ENCODE measurements at places on chromosomes 6 and 20. TPM values are rescaled to one million over a fixed set of nuclear protein-coding genes. Genes with fewer than 3 reads are reported as not detected.
A peak's percentile ranks its signal among the peaks of the same experiment; 100 is the strongest.

GRCh38 chr6:21284706-21285105, 308.8 kb upstream of the SOX4 start:
- no peaks in the 10 kb centered on the region for H3K27me3 ChIP-seq
- no peak overlapping the region for H3K4me3 ChIP-seq
- H3K27ac ChIP-seq: no peak overlapping the region

- no peak for DNase-seq
- H3K4me1 ChIP-seq: no peaks in the 10 kb centered on the region
- no peaks in the 10 kb centered on the region for H3K27me3 ChIP-seq
- no peaks in the 10 kb centered on the region for H3K36me3 ChIP-seq
- no peak overlapping the region for H3K27ac ChIP-seq
Measured at GRCh38 chr6:35945650-35946025, 24.7 kb upstream of the SRPK1 start.

GRCh38 chr20:41358717-41359116, 7.9 kb downstream of the EMILIN3 start:
- H3K4me3 ChIP-seq: no peak overlapping the region
- DNase-seq: no peak
- H3K36me3 ChIP-seq: peaks cover 4% of the 10 kb centered on the region
- no peaks in the 10 kb centered on the region for H3K4me1 ChIP-seq

GRCh38 chr20:44415833-44416715, 59.6 kb upstream of the TTPAL start:
- no peak overlapping the region for H3K4me3 ChIP-seq
- H3K27ac ChIP-seq: no peak overlapping the region
- H3K36me3 ChIP-seq: peaks cover 20% of the 10 kb centered on the region
- H3K4me1 ChIP-seq: no peaks in the 10 kb centered on the region

- DNase-seq: no peak
- H3K27me3 ChIP-seq: no peaks in the 10 kb centered on the region
- H3K4me1 ChIP-seq: no peaks in the 10 kb centered on the region
- no peak overlapping the region for H3K4me3 ChIP-seq
Measured at GRCh38 chr20:25117990-25118389, 36.0 kb upstream of the VSX1 start.

- H3K36me3 ChIP-seq: no peaks in the 10 kb centered on the region
- H3K27me3 ChIP-seq: peaks cover 90% of the 10 kb centered on the region
- no peak overlapping the region for H3K27ac ChIP-seq
- no peak overlapping the region for H3K4me3 ChIP-seq
- DNase-seq: peak; percentile 68
Measured at GRCh38 chr20:46230801-46231282, 77.5 kb downstream of the CDH22 start.

The KHDRBS2 gene
- total RNA-seq: not detected

GRCh38 chr20:51311636-51312479, 230.7 kb downstream of the NFATC2 start:
- H3K27me3 ChIP-seq: peaks cover 32% of the 10 kb centered on the region
- H3K4me1 ChIP-seq: peaks cover 18% of the 10 kb centered on the region
- H3K27ac ChIP-seq: no peak overlapping the region
- H3K36me3 ChIP-seq: no peaks in the 10 kb centered on the region

DNA sequence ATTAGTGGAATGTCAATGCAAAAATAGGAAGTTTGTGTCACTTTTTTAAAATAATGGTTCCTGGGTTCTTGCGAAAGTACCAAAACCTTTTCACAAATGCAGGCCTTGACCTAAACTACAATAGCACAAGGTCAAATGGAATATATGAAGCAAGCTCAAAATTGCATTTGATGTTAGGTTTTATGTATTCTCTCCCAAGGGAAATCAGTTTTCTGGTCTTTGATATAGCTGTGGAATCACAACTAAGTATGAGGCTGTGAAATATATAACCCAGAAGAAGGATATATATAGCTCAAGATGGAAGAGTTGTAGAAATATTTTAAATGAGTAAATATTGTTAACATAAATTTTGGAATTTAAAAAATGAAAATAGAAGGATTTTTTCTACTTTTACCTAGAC, 327.3 kb downstream of the RIMS1 start:
- peaks cover 26% of the 10 kb centered on the region for H3K4me1 ChIP-seq
- H3K27me3 ChIP-seq: no peaks in the 10 kb centered on the region
- H3K27ac ChIP-seq: no peak overlapping the region
- no peak overlapping the region for H3K4me3 ChIP-seq
- no peaks in the 10 kb centered on the region for H3K36me3 ChIP-seq

DNA sequence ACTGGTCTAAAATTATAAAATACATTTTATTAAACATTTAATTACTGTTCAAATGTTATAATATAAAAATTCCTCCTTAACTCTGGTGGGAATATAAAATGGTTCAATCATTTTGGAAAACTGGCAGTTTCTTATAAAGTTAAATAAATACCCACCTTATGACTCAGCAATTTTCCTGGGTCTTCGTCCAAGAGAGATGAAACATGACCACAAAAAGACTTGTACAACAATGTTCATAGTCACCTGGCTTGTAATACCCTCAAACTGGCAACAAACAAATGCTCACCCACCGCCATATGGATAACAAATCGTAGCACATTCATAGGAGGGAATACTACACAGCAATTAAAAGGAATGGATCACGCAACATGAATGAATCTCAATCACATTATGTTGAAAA, 66.0 kb upstream of the RIN2 start:
- H3K4me1 ChIP-seq: no peaks in the 10 kb centered on the region
- no peaks in the 10 kb centered on the region for H3K27me3 ChIP-seq
- no peak for DNase-seq
- no peak overlapping the region for H3K4me3 ChIP-seq
- H3K27ac ChIP-seq: no peak overlapping the region
- no peaks in the 10 kb centered on the region for H3K36me3 ChIP-seq

Measured in Calu3 (cell line).